ENCODE measurements at places on chromosomes 3 and 15.

GRCh38 chr3:169759256-169759655 lies 5.6 kb downstream of the TERC start:
- DNase-seq = no peak

DNA sequence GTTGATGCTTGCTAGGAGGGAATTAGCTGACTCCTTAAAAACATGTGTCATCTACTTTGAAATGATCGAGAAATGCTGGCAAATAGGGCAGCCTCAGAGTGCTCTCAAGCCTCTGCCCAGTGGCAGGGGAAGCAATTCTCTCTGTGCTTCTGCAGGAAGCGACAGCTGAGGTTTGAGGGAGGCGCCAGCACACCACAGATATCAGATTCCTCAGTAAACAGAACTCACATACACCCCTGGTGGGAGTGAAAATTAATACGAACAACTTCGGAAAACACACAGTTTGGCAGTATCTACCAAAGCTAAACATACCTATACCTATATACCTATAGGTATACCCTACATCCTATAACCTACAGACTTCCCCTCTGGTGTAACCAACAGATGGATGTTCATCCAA lies 61.3 kb downstream of the NSMCE3 start:
- DNase-seq = no peak

- no peak for DNase-seq
These were observed 537.3 kb downstream of the OCA2 start for GRCh38 chr15:27561816-27562215.

GRCh38 chr3:154119951-154120350 lies 1.2 kb upstream of the ARHGEF26 start:
- no peak for DNase-seq

- DNase-seq = no peak
These were observed 29.9 kb upstream of the POLR2M start for GRCh38 chr15:57676585-57676984.

- no peak for DNase-seq
These were observed 52.5 kb upstream of the ARL8B start for GRCh38 chr3:5069627-5070026.

DNA sequence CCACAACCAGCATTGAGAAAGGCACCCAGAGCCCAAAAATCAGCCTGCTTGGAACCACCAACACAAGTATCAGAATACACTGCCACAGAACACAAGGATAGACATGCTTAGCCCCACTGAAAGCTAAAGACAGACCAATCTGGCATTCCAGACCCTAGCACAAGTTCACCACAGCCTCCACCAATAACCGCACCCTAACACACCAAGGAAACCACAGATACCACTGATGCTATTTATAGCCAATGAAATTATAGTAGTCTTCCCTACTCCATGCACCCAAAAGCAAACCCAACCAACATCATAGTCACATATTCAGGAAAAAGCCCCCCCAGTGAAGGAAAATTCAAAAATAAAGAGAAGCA lies 83.9 kb upstream of the STT3B start:
- no peak for DNase-seq

DNA sequence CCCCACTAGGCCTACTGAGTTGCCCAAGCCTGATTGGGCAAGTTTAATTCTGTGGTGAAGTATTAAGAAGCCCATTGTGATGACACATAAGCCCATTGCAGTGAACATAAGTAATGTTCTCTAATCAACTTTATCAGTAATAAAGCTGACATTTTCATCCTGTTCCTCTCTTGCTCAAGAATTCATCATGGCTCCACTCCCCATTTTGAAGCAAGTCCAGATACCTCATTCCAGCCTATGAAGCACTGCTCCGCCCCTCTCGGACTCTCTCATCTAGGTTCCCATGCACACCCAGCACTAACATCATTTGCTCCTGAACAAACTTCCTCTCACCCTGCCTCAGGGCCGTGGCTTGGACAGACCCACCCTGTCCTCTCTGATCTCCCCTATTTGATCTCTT lies 10.5 kb downstream of the SHF start:
- no peak for DNase-seq

GRCh38 chr3:177484206-177484605 lies 286.9 kb upstream of the TBL1XR1 start:
- DNase-seq = no peak

GRCh38 chr3:129308636-129309035 lies 30.0 kb downstream of the HMCES start:
- DNase-seq = no peak

DNA sequence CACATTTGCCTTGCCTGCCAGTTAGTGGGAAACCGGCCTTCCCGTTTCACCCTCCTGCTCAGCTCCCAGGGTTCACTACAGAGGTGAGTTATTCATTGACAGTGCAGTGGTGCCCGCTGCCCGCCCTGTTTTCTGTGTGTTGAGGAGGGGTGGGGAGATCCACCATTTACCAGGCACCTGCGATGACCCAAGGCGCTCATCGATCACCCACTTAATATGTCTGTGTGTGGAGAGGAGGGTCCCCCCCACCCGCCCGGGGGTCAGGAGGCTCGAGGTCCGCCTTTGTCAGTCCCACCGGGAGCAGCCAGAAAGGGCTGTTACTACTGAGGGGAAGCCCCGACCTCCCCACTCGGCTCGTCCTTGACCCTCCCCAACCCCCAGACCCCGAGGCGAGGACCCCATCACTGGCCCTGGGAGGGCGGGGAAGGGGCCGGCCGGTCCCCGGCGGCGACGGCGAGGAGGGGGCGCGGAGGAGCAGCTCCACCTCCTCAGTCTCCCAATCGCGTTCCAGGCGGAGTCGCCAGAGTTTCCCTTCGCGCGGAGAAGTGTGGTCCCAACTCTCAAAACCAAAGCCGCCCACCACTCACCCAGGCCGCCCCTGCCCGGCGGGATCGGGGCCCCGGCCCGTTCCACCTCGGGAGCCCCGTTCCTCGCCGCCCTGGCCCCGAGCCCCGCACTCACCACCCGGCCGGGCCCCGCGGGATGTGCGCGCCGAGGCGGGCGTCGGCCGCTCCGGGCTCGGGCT lies 1.1 kb downstream of the PLXNB1 start:
- DNase-seq = peak; percentile 60

DNA sequence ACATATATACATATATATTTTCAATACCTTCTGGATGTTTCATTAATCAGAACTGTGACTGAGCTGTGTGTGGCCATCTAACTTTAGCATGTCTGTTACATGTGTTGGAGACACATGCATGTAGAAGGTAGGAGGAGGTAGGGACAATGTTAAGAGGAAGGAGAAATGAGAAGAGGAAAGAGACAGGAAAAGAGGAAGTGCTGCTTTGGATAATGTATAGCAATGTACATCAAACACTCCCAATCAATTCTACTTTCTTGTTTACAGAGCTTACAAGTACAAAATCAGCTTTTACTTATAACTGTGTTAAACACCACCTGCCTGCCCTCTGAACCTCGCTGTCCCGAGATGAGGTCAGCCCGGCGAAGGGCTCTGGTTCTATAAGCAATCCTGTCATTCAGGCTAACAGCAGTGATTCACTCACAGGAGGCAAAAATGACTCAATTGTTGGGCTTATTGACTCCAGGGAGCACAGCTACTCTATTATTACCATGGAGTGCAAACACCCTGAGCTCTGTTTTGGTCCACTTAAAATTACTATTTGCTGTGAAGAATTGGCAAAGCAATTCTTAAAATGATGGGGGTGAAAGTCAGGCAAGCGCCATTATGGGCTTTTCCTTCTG lies 188.9 kb downstream of the MEIS2 start:
- no peak for DNase-seq

DNA sequence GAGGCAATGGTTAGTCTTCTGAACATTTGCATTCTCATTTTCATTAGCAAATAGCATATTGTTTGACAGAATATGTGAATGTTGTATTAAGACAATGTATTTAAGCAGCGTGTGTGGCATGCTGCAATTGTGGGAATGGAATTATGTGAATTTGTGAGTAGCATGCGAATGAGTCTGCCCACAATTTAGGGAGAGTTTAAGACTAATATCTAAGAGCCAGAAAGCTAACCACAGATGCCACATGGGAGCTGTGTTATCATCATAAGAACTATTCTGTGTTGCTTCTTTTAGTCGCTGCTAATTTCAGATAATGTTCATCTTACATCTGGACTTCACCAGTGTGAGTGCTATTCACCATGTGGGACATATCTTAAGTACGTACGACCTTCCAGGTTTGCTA lies 494.5 kb downstream of the RBMS3 start:
- DNase-seq = no peak

- DNase-seq = no peak
These were observed 122.7 kb upstream of the RASGRP1 start for GRCh38 chr15:38687340-38687739.

DNA sequence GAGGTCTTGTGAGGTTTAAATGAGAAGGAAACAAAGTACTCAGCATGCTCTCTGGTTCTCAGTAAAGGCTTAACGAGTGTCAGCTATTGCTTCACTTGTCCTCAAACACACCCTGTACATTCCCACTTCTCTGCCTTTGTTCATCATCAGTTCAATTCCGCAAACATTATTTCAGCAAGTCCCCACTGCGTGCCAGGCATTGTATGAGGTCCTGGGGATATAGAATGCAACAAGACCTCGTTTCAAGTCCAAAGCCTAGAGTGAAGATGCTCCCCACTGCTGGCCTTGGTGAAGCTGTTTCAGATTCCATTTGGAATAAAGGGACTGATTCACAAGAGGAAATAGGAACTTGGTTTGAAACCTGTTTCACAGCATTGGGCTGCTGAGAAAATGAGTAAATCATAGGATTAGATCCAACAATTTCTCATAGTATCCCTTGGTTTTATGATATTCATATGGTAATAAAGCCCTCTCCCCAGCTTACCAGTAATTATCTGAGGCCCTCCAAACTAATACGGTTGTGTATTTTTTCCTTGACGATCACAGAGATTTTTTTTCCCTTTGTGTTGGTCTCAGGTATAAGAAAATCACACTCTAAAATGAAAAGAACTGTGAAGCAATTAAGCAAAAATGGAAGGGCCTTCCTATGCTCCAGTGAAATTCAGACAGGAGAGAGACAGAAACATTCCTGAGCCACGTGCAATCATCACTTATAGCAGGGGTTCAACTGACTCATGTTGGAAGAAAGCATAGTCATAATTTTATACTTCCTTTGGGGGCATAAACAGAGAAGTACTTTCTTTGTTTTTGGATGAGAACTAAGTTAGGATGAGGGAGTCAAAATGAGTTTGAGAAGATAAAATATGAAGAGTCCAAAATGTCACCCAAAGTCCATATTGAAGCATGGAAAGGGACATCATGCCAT lies 258.6 kb downstream of the RORA start:
- no peak for DNase-seq

- DNase-seq = peak; percentile 85
These were observed 6.9 kb downstream of the PLXND1 start for GRCh38 chr3:129599607-129600006.

- no peak for DNase-seq
These were observed 49.0 kb upstream of the EPHA3 start for GRCh38 chr3:89058371-89058770.

- no peak for DNase-seq
These were observed 6.2 kb upstream of the OGG1 start for GRCh38 chr3:9743548-9743947.

GRCh38 chr15:47376190-47376589 lies 341.1 kb upstream of the SEMA6D start:
- no peak for DNase-seq

DNA sequence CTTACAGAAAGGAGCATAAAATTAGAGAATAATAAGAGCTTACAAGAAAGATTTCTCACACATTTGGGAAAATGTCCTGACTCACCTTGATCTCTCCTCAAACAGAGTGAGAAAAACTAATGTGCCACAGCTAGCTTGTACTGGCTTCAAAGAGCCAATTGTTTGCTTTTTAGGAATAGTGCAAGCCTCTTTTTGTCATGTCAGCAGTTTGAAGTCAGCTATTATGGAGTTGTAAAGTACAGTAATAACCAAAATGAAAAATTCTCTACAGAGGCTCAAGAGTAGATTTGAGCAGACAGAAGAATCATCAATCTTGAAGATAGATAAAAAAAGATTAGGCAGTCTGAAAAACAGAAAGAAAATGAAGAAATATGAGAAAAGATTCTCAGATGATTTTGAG lies 313.4 kb upstream of the GPR149 start:
- DNase-seq = no peak

DNA sequence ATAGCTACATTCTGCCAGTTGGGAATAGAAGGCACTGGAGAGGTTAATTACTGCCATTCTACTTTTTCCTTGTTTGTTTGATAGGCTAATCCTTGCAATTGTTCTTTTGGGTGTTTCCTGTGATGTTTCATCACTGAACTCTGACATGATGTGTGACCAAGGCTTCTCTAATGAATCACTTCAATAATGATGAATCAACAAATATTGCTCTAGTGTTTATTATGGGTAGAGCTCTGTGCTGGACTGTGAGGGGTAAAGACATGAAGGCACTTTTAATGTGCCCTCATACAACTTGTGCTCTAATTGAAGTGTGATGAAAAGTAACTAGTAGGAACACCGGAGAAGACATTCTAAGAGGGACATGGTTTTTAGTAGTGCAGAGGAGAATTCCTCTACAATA lies 233.6 kb downstream of the WDR72 start:
- no peak for DNase-seq

DNA sequence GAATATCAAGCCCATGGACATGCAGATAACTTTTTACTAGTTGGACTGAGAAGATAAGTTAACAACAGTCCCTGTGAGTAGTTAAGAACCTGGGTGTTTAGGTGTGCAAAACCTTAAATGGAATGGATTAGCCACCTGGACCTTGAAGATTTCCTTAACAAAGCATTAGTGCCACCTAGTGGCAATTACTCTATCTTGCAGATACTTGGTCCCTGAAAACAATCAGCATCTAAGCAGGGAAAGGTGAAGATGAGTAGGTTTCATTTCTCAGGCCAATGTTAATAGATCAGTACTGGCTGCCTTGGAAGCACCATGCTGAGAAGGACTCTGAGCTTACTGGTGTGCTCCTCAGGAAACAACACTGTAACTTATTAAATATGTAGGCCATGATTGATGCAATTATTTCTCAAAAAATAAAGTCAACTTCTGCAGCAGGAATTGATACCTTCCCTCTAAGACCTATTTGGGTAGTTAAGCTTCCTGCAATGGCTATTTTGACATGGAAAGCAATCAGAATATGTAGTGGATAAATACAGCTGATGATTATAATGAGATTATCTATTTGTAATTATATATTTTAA lies 329.4 kb downstream of the TBC1D5 start:
- no peak for DNase-seq

GRCh38 chr15:88378188-88378637 lies 89.0 kb downstream of the MRPL46 start:
- no peak for DNase-seq

DNA sequence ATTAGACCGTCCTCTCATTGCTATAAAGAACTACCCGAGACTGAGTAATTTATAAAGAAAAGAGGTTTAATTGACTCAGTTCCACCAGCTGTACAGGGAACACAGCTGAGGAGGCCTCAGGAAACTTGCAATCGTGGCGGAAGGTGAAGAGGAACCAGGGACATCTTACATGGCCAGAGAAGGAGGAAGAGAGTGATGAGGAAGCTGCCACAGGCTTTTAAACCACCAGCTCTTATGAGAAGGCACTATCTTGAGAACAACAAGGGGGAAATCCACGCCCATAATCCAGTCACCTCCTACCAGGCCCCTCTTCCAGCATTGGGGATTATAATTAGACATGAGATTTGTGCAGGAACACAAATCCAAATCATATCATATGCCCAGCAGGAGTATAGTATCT lies 138.5 kb downstream of the ALCAM start:
- no peak for DNase-seq

GRCh38 chr15:83436513-83437158 lies 10.5 kb upstream of the SH3GL3 start:
- DNase-seq = no peak

All from Right ventricle myocardium superior (tissue), 1 donor.